CD4-positive, alpha-beta T cell treated with Interferon alpha-2 for 1 hour (primary cell): ENCODE measurements at places on chromosomes 16 and 17.

GRCh38 chr17:29593591-29594518, 923 bp downstream of the ANKRD13B start:
- DNase-seq, result no peak

- DNase-seq, result no peak
Measured at GRCh38 chr16:56610609-56611111, 2.3 kb downstream of the MT2A start.

GRCh38 chr17:34265711-34266110, 4.3 kb upstream of the CCL7 start:
- DNase-seq, result no peak

GRCh38 chr16:49463529-49463928, 89.9 kb downstream of the C16orf78 start:
- peak; percentile 79 for DNase-seq

DNA sequence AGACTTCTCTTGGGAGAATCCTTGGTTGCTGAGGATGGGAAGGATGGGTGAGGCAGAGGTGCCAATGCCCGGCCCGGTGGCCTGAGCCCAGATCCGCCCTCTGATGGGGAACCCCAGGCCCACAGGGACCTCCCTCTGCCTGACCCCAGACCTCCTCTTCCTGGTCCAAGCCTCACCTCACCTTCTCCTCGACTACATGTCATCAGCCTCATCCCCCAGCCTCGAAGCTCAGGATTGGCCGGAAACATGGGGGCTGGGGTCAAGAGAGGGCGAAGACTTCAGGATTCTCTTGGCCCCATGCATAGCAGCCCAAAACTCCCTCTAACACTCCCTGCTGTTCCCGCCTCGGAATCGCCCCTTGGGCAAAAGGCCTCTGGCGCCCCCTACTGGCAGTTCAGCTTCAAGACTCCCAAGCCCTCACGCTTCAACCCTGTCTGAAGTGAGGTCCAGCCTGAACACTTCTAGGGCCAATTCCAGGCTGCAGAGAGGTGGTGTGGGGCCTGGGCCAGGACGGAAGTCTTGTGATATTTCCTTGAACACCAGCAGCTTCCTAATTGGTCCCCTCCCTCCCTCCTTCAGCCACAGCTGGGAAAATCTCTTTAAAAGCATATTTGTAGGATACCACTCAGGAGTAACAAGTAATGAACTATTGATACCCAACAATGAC, 47.2 kb downstream of the ARHGAP27 start:
- DNase-seq, result peak; percentile 88

GRCh38 chr16:9597967-9598730, 506.7 kb downstream of the HAPSTR1 start:
- DNase-seq, result no peak

DNA sequence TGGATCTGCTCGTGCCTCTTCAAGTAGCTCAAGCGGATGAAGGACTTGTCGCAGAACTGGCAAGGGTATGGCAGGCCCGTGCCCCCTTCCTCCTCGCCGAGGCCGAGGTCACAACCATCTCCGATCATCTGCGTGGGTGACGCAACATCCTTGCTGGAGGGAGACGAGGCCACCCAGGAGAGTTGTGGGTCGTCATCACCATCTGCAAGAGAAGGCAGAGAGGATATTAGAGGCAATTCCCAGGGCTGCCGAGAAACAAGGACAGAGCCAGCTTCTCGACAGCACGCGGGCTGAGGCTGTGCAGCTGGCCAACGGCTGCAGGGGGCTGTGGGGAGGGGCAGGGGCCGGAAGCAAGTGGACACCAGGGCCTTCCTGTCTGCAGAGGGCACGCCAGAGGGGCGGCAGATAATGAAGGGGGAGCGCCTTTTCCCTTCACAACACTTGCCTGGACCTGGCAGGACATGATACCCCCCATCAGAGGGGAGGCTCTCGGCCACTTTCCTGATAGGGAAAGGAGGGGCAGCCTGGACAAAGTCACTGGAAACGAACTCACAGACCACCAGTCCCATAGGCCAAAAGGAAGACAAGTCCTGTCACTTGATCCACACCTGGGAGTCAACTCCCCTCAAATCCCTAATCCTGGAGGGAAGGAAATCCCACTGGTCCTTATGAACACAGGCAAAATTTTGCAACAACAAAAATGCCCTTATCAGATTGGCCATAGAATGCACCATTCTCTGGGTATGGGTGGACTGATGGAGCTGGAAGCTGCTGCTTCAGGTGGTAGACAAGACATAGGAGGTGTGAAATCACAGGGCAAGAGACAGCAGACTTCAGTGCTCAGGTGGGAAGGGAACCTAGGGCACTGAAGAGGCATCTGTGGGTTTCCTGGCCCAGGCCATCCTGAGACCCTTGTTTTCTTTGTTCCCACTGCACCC, 217.0 kb downstream of the ZNF423 start:
- no peak for DNase-seq

GRCh38 chr17:79696610-79696982, 34.1 kb upstream of the ENPP7 start:
- no peak for DNase-seq

DNA sequence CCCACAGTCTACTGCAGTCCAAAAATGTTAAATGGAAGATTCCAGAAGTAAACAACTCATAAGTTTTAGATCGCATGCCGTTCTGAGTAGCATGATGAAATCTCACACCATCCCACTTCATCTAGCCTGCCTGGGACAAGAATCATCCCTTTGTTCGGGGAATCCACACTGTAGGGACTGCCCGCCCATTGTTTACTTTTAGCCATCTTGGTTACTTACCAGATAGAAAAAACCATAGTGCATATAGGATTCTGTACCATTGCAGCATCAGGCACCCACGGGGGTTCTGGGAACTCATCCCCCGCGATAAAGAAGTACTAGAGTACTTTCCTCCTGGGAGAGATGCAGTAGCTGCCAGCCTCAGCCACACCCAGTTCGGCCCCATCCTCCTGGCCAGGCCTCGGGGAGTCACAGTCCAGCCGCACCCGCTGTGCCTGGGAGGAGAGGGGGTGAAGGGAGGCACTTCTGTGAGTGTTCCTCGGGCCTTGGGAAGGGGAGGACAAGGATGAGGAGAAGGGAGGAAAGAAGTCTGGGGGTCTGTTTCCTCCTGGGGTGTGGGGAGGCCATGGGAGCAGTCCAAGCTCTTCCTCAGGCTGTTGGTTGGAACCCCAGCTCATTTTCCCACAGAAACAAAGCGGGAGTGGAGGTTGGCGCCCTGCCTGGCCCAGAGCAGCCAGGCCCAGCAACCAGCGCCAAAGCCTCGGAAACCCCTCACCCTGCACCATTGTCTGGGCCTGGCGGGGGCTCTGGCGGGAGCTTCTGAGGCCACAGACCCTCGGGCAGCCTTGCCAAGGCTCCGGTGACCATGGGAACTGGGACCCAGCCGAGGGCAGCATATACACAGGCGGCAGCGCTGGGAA, 8.9 kb downstream of the TRIM47 start:
- DNase-seq, result no peak

DNA sequence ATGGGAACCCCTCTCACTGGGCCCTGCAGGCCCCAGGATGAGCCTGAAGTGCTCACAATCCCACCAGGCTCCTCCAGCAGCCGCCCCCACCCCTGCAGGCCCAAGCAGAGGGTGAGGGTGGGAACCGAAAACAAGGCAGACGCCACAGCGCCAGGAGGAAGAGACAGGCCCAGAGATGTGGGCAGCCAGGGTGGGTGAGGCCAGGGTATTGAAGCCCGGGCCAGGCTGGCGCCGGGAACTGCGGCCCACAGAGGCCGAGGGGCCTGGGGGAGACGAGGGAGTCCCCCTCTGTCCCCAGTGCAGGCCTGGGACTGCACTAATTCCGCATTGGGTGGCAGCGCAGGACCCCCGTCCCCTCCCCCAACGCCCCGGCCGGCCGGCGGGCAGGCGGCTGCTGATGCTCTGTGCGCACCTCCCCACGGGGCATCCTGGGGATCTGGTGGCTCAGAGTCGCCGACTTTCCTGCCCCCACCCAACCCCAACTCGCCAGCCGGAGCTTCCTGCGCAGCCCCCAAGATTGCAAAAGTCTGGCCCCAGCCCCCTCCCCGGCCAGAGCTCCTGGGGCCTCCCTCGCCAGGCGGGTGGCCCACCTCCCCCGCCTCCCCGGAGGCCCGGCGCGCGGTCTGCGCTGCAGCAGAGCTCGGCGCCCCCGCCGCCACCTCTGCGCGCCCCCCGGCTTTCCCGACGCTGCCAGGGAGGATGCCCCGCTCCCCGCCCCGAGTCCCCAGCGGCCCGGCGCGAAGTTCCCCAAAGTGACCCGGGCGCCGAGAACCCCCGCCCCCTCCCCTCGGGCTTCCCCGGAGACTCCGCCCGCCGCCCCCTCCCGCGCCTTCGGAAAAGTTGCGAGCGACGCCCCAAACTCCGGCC, 107.8 kb downstream of the ENGASE start:
- no peak for DNase-seq

DNA sequence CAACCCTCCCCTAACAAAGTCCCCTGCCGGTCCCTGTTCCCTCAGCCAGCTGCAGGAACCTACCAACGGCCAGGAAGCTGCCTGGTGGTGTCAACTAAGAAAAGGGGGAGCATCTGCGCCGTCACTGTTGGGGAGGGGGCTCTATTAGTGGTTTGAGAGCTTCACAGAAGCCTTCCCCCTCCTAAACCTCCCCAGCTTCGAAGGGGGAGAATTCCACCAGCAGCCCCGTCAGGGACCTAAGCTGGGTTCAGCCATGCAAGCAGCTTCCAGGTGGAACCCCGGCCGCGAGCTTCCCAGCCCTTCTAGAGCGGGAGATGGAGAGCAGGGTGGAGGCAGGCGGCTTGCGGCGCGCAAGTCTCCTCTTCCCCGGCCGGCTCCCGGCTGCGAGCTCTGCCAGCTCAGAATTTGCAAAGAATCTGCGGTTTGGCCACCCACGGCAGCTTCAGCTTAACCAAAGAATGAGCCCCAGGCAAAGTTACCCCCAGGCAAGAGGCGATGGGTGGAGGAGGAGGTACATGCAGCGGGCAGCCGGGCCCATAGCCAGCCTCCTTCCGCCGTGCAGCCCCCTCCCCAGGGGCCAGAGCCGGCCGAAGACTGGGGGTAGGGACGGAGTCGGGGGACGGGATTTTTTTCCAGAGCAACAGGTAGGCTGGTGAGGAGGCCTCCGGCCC, 33.7 kb downstream of the DDX19A start:
- peak; percentile 31 for DNase-seq

DNA sequence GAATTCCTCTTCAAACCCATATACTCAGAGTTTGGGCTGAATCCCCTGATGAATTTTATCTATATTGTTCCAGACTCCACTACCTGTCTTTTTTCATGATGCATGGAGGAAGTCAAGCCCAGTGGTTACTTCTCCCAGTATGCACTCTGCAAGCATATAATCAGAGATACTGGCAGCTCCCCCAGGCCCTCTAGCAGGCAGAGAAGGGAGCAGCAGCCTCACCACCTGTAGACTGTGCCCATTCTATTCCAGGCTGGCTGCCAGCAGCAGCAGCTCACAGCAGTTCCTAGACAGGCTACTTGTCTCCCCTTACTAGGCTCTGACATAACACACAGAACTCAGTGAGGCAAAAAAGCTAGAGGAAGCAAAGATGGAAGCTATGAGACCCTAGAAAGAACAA, 3.4 kb downstream of the MKS1 start:
- no peak for DNase-seq

- DNase-seq, result no peak
Measured at GRCh38 chr17:46008591-46008990, 9.5 kb downstream of the STH start.

DNA sequence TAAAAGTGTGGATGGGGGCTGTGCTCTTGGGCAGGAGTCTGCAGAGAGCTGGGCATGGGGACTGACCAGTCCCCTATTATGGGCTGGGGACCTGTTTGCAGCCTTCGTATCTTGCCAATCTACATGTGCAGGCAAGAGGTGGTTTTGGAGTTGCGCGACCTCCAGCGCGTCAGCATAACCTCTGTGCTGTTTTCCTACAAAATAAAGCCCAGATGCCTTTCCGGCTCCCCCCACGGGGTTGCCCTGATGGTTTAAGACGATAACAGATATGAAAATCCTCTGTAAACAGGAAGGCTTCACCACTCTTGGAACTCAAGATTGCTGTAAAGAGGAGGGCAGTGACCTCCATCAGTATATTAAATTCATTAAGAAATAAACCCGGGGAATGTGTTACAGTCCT, 16.5 kb upstream of the SPPL2C start:
- no peak for DNase-seq

DNA sequence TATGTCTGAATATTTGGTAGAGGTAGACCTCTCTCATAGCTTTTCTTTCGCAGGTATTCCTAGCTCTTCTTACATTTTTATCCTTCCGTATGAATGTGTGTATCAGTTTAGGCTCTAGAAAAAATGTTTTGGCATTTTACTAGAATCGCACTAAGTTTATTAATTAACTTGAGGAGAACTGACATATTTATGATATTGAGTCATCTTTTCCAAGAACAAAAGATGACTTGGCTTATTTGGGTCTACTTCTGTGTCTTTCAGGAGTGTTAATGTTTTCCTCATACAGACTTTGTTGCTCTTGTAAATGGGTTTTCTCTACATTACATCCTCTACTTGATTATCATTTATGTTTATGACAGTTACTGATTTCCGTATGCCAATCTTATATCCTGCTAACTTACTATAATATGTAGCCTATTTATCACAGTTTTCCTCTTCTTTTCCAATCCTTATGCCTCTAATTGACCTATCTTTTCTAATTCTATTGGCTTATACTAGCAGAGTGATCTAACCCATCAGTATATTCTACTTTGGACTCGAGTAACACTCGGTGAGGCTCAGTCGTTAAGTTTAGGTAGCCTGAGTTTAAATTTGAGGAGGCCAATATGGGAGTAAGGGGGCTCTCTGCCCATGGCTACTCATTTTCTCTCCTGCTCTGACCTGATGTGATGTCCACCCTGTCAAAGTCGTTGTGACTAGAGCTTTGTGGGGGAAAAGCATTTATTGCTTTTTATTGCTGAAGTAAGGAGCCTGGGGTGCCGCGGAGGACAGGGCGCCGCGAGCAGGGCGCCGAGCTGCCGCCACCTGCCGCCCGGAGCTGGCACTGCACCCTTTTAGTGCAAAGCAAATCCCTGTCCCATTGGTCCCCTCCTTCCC, 20.0 kb downstream of the ST6GALNAC1 start:
- peak; percentile 74 for DNase-seq

GRCh38 chr17:66579556-66579955, 255.4 kb upstream of the CACNG5 start:
- DNase-seq, result no peak

DNA sequence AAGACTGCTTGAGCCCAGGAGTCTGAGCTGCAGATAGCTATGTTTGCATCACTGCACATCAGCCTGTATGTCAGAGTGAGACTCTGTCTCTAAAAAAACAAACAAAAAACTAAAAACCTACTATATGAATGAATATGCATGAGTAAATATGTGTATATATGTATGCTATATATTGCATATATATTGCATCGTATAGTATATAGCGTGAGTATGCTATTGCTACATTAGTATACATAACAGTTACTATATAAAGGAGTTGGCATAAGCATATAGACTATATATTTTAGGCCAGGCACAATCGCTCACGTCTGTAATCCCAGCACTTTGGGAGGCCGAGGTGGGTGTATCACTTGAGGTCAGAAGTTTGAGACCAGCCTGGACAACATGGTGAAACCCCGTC, 16.1 kb downstream of the DDX42 start:
- DNase-seq, result no peak

GRCh38 chr16:15970202-15970601, 20.8 kb downstream of the ABCC1 start:
- DNase-seq, result no peak

GRCh38 chr17:1001640-1002411, 4.9 kb downstream of the TIMM22 start:
- no peak for DNase-seq
